ENCODE measurements at places on chromosomes 2 and 18.
A peak's percentile ranks its signal among the peaks of the same experiment; 100 is the strongest.

DNA sequence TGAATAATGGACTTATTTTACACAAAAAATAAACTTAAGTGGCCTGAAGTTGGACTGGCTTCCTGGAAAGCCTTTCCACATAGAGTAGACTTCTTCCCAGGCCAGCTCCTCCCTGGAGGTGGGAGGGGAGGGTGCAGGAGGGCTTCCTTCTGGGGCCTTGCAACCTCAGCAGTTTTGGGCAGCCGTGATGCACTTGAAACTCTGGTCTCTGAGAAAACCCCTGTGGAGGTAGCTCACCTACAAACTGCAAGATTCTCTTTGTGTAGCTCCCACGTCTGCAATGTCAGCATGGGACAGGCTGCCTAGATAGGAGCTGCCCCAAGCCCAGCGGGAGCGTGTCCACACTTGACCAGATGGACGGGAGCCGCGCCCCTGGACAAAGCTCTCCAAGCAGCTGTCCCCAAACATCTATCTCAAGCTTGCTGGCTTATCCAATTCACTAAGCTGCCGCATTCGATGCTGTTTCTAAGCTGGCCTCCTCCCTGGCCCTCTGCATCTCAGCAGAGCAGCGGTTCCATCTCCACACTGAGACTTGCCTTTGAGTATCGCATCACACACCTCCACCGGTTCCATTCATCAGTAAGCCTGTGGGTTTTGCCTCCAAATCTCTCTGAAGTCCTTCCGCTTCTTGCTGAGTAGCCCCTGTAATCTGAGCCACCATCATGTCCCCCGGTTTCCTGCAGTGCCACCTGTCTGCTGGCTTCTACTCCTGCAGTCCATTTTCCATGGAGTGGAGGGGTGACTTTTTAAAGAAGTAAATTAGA lies 1.6 kb upstream of the LPIN1 start:
- DNase-seq: peak; percentile 53

- DNase-seq: no peak
Measured at GRCh38 chr18:4453567-4453873, 1.6 kb downstream of the DLGAP1 start.

DNA sequence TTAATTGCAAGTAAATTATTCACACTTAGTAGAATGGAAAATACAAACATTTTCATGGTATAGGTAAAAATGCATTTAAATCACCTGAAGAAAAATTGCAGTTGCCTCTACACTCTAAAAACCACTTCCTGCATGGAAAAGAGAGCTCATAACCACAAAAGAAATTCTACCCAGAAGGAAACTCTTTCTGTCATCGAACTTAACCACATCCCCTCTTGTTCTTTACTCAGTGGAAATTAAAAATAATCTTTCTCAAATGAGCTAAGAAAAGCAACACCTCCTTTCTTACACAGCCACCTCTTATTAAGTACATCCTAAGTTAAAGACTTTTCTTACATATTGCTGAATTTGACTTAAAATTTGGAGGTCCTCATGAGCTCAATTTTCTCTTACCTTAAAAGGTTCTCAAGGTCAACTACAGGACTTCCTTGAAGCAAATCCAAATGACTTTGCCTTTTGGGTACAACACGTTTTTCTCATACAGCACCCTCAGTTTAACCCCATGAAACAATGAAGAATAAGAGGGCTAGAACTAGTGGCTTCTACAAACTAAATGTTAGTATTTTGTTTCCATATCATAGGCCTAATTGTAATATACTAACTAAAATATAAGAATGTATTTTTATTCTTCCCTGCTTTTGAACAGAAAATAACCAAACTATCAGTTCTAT lies 109.1 kb upstream of the CRIM1 start:
- peak; percentile 56 for DNase-seq

DNA sequence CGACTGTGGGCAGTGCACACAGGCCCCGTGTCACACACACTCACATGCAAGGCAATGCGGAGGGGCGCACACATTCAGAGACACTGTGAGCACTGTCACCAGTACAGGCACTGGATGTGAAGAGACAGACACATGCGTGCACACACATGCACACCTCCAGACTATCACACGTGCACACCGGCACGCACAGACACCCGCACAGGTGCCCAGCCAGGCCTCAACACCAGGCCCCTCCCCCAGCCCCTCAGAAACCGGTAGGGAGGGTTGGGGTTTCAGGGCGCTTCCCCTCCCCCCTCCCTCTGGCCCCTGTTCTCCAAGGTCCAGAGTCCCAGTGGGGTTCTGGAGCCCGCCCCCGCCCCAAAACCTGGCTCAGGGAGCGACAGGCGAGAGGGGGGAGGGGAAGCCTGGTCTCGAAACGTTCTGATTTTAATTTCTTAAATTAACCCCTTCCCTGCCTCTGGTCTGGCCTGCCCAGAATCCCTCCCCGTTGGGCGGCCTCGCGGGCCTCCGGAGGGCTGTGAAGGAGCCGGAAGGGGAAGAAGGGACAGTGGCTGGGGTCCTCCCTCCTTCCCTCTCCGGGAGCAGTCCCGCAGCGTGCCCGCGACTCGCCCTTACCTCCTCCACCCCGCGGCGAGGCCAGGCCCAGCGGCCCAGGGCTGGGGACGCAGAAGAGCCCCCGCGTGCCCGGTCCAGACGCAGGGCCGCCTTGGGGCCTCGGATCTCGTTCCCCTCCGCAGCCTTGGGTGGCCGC lies 558 bp downstream of the FBXO41 start:
- no peak for DNase-seq

DNA sequence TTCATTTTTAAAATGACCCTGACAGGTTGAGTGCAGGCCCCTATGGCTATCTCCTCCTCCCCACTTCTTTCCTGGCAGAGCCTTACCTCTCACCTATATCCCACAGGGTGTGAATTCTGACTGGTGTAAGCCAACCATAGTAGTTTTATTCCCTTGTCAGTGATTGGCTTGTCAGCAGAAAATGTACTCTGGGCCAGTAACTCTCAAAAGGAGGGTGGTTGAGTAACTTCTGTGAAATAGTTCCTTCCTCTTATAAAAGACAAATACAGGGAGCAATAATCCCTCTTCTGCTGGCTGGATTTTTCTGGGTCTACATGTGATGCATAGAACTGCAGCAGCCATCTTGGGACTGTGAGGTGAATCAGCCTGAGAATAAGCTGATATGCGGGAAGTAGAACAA lies 83.4 kb downstream of the RAPH1 start:
- DNase-seq: no peak

GRCh38 chr18:41391616-41392595 lies 563.1 kb upstream of the PIK3C3 start:
- peak; percentile 75 for DNase-seq

GRCh38 chr2:57479981-57480380 lies 566.6 kb upstream of the VRK2 start:
- no peak for DNase-seq

- DNase-seq: no peak
Measured at GRCh38 chr2:240819858-240820606, at the start of gene KIF1A. Gene KIF1A (minus strand): TSS chr2:240820219. CDS start chr2:240797752, 22,467 bp downstream.

GRCh38 chr2:26435106-26435505 lies 33.4 kb downstream of the DRC1 start:
- DNase-seq: no peak

- peak; percentile 25 for DNase-seq
Measured at GRCh38 chr2:212282671-212283261, 255.8 kb downstream of the ERBB4 start.

DNA sequence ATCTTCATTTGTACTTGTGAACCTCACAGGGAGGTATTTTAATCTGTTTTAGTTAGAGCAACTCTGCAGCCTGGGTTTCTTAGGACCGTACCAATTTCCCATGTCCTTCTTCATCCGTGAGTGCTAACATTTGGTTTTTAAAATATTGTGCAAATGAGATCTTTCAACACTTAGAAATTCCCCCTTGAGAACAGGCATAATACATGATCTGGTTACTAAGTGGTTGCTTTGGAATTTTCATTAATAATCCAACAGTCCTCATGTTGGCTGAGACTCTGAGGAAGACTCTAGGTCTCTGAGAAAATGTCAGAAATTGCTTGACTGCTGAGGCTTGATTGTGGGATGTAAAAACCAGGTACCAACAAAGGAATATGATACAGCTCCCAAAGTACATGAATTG lies 125.6 kb upstream of the CDCA7 start:
- no peak for DNase-seq

GRCh38 chr2:107576991-107577390 lies 249.7 kb upstream of the RGPD4 start:
- DNase-seq: no peak

- peak; percentile 48 for DNase-seq
Measured at GRCh38 chr2:173750353-173750801, 214.8 kb downstream of the SP3 start.

DNA sequence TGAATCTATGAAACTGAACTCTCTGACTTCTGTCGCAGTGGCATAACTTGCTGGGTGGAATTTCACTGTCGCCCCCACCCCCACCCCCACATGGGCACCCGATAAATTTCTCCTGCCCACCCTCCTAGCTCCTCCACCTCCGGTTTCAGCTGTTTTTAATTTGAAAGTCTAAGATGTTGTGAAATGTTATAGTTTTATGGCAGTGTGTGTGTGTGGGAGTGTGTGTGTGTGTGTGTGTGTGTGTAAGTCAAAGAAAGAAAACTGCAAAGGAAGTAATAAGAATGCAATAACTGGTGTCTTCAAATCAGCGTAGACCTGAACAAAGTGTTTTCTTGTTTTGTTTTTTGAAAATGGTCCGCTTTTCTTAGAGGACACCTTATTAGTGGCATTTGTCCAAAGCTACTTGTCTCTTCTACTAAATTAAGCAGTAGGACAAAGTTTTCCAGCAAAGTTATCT lies 388 bp downstream of the DTNA start:
- DNase-seq: no peak

- peak; percentile 25 for DNase-seq
Measured at GRCh38 chr2:11708106-11708505, 38.1 kb upstream of the NTSR2 start.

- DNase-seq: peak; percentile 44
Measured at GRCh38 chr2:144505245-144505831, 14.6 kb downstream of the ZEB2 start.

- no peak for DNase-seq
Measured at GRCh38 chr2:23850564-23851256, 76.2 kb downstream of the ATAD2B start.

DNA sequence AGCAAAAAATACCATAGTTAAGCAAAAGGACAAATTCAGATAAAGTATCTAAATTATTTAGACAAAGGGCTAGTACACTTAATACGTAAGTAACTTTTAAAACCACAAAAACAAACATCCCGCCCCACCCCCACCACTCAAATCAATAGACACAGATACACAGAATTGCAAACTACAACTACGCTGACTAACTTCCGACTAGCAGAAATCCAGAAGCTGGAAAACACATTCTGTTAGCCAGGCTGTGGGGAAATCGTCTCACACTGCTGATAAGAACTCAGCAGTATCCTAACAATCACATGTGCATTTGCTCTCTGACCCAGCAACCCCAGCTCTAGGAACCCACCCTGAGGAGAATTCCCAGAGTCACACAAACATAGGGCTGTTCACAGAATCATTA lies 16.6 kb downstream of the FAM168B start:
- DNase-seq: no peak

GRCh38 chr2:26033270-26033817 lies 540 bp upstream of the RAB10 start:
- peak; percentile 88 for DNase-seq

DNA sequence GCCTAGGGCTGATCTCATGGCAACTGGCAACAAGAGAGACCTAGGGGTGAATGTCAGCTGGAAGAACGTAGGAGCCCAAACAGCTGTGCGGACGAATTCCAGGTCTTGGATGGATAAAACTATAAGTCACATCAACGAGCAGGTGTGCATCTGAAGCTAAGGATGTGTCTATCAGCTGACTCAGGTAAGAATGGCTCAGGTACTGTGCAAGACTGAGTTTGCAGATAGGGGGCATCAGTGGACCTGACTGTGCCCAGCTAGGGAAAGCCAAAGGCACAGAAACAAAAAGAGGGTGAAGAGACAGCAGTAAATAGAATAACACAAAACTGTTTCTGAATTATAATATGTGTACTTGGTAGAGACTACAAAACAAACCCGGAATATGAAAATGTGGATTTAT lies 357.3 kb downstream of the ZEB2 start:
- DNase-seq: no peak

- DNase-seq: no peak
Measured at GRCh38 chr2:182381225-182381624, 45.6 kb downstream of the PDE1A start.

GRCh38 chr2:974502-974901 lies 23.9 kb downstream of the SNTG2 start:
- peak; percentile 17 for DNase-seq

DNA sequence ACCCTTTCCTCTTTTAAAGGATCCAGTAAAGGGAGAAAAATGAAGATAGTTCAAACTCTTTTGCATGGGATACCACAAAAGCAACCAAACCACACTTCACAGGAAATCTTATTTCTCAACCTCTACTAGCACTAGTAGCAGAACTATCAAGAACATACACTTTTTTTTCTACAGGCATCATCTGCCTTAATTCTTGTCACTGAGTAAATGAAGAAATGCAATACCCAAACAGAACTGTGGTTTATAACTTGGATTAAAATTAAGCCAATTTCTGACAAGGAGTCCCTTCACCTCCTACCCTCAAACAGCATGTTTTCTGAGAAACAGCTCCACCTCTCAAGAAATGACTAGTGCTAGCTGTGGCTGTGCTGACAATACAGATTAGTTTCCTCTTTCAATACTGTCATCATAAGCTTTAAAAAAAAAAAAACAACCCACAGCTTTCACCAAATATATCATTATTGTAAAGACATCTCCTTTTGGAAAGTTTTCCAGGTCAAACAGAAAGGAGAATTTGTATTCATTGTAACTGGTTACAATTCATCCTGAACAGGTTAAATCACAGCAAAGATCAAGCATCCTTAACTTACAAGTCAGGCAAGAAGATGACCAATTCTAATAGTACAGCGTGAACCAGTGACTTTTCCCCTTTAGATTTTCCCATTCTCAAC lies 44.4 kb downstream of the PTPN2 start:
- peak; percentile 29 for DNase-seq

- DNase-seq: no peak
Measured at GRCh38 chr2:197071213-197071612, 144.7 kb upstream of the PGAP1 start.

- no peak for DNase-seq
Measured at GRCh38 chr2:47769318-47769717, 13.6 kb upstream of the MSH6 start.

GRCh38 chr18:47680488-47680887 lies 250.0 kb downstream of the SMAD2 start:
- DNase-seq: no peak

GRCh38 chr2:69764286-69765095 lies 22.6 kb downstream of the ANXA4 start:
- peak; percentile 29 for DNase-seq

GRCh38 chr18:64283059-64283458 lies 134.2 kb upstream of the LINC00305 start:
- no peak for DNase-seq

GRCh38 chr2:88027697-88028389 lies 11.5 kb upstream of the RNU2-63P start:
- DNase-seq: no peak

- no peak for DNase-seq
Measured at GRCh38 chr18:36595818-36596215, 233.0 kb downstream of the TPGS2 start.

GRCh38 chr2:26770986-26771586 lies 7.0 kb downstream of the SLC35F6 start:
- DNase-seq: peak; percentile 71
